ENCODE measurements at places on chromosomes 1 and 21.
A peak's percentile ranks its signal among the peaks of the same experiment; 100 is the strongest.

DNA sequence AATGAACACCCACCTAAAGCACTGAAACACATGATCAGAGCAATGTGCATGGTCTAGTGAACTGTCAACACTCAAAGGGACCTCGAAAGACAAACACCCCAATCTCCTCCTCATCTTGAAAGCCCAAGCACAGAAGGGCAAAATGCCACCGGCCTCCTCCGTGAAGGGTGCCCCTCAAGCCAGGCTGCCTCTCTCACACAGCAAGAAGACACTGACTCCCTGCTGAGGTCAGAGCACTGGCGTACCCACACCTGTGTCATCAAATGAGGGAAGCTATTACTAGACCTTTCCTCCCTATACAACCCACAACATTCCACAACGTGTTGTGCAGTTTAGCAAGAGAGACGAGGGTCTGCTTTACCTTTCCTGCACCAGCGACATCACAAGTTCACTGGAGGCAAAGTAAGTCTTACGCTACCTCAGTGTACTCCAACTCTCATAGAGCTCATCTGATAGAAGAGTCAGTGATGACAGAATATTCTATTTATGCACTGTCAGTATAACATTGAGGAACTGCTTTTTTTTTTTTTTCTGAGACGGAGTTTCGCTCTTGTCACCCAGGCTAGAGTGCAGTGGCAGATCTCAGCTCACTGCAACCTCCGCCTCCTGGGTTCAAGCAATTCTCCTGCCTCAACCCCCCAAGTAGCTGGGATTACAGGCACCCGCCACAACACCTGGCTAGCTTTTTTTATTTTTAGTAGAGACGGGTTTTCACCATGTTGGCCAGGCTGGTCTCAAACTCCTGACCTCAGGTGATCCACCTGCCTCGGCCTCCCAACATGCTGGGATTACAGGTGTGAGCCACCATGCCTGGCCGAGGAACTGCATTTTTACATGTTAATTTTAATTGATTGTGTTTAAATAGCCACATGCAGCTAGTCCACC, 3.3 kb downstream of the SH3BP5L start:
- no peak for DNase-seq

DNA sequence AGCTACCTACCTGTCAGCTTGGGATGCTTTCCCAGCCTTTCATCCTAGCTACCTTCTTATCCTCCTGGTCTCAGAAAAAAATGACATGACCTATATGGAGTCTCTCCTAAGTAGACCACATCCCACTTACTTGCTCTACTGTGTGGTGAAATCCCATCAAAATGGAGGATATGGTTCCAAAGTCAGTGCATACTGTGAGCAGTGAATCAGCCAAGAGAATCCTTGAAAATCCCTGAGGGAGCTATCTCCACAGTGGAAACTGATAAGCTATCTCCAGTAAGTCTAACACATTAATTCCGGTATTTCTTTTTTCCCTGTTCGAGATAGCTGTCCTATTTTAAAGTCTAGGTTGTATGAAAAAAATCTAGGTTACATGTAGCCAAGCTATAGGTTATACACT, 189.7 kb downstream of the FGGY start:
- no peak for DNase-seq

GRCh38 chr1:45573231-45573804, 10.5 kb upstream of the NASP start:
- no peak for DNase-seq

DNA sequence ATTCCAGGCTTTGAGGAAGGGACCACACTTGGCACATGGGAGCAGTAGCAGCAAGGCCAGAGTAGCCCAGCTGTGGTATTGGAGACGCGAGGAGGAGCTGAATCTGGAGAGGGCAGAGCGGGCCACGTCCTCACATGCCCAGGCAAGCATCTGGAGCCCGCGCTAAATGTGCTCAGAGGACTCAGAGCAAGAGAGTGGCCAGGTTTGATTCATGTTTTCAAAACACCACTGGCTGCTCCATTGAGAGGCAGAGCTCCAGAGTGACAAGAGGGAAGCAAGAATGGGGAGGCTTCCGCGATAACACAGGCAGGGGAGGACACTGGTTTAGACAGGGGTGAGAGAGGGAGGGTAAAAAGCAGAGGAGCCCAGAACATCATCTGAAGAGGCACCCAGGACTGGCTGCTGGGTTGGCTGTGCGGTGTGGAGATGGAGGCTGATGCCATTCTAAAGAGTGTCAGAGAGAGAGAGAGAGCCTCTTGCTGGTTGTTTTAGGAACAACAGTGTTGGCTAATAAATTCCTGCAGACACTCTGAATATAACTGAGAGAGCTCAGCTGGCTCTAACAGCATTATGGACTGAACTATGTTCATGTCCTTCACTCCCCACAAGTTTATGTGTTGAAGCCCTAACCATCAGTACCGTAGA, 32.3 kb downstream of the RCAN1 start:
- peak; percentile 4 for DNase-seq

- no peak for DNase-seq
Measured at GRCh38 chr1:67732750-67733151, 47.8 kb downstream of the GADD45A start.

DNA sequence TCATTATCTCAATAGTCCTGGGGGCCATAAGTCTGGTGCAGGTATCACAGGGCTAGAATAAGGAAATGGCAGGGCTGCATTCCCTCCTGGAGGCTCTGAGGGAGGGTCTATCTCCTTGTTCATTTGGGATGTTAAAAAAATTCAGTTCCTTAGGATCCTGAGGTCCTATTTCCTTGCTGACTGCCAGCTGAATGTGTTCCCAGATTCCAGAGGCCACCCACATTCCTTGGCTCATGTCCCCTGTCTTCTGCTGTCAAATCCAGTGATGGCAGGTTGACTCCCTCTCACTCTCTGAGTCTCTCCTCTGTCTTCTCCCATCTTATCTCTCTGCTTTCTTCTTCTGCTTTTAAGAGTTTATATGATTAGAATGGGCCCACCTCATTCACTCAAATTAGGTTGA, 400.6 kb downstream of the PTPRU start:
- DNase-seq, result no peak

DNA sequence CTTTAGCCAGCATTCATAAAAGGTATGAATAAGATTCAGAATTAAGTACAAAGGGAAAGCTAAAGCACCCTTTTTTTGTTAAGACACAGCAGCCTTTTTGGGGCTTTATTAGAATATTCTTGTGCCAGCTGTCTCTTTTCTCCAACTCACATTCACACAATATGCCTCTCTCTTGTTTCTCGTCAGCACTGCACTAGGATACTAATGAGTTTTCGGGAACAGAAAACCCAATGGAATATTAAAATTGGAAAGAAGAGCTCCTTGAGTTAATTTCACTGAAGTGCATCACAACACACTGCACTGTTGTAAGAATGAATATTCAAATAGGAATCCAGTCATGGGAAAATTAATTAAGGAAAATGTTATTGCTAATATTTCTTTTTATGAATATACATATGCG, 410.4 kb upstream of the BEND5 start:
- no peak for DNase-seq

GRCh38 chr1:109759513-109760334, 4.0 kb downstream of the EPS8L3 start:
- no peak for DNase-seq

GRCh38 chr21:16711757-16712156, 801.1 kb upstream of the CXADR start:
- no peak for DNase-seq

DNA sequence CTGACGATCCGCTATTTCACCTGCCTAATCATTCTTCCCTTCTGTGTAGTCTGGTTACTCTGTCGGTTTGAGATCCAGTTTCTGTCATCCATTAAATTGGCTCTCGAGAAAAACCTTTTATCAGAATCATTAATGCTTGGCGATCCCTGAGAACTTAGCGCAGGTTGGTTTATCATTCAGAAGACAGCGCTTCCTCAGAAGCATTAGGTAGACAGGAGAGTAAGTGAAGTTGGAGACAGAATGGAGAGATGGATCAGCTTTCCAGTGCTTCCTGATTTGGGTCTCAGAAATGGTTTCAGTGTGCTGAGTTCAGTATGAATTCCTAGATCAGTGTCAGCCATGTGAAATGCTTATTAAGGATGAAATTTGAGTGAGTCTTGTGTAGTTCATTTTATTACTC, 1.3 kb downstream of the USP1 start:
- DNase-seq, result no peak

- no peak for DNase-seq
Measured at GRCh38 chr1:37940299-37940947, 6.4 kb downstream of the INPP5B start.

DNA sequence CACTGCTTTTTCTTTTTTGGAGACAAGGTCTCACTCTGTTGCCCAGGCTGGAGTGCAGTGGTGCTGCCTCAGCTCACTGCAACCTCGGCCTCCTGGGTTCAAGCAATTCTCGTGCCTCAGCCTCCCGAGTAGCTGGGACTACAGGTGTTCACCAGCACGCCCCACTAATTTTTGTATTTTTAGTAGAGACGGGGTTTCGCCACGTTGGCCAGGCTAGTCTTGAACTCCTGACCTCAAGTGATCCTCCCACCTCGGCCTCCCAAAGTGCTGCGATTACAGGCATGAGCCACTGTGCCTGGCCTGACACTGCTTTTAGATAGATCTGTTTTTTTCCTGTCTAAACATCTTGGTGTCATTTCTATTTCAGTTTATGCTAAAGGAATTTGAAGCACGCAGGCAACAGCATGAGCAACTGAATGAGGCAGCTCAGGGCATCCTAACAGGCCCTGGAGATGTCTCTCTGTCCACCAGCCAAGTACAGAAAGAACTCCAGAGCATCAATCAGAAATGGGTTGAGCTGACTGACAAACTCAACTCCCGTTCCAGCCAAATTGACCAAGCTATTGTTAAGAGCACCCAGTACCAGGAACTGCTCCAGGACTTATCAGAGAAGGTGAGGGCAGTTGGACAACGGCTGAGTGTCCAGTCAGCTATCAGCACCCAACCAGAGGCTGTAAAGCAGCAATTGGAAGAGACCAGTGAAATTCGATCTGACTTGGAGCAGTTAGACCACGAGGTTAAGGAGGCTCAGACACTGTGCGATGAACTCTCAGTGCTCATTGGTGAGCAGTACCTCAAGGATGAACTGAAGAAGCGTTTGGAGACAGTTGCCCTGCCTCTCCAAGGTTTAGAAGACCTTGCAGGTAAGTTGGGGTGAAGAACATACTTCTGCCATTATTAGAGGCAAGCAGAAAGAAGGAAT, 106.1 kb upstream of the BMP8A start:
- DNase-seq, result no peak

GRCh38 chr1:223177681-223178080, 34.6 kb upstream of the TLR5 start:
- peak; percentile 50 for DNase-seq

DNA sequence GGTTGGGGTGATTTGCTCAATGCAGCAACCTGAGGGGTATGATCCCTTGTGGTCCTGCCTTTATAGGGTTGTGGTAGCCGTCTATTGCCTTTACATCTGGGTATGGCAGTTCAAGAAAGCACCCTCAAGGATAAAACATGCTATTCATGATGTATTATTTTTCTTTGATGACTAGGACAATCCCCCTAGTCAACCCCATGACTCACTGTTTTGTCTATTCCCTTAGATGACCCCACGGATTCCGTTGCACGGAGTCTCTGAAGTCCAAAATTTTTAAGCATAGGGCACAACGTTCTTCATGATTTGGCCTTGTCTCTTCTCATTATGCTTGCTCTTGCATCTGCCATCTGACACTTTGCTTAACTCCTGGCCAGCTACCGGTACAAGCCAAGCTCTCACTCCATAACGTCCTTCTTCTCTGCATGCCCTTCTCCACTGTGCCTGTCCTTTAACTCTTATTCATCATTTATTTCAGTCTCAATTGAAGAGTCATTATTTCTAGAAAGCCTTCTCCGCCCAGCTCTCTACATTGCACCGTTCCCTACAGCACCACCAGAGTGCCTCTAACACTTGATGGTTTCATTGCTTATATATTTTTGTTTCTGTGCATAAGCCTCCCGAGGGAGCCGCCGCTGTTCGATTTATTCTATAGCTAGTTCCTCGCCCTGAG, 838 bp upstream of the DISP1 start:
- DNase-seq, result no peak

- DNase-seq, result no peak
Measured at GRCh38 chr1:8065369-8065768, 39.3 kb upstream of the ERRFI1 start.

DNA sequence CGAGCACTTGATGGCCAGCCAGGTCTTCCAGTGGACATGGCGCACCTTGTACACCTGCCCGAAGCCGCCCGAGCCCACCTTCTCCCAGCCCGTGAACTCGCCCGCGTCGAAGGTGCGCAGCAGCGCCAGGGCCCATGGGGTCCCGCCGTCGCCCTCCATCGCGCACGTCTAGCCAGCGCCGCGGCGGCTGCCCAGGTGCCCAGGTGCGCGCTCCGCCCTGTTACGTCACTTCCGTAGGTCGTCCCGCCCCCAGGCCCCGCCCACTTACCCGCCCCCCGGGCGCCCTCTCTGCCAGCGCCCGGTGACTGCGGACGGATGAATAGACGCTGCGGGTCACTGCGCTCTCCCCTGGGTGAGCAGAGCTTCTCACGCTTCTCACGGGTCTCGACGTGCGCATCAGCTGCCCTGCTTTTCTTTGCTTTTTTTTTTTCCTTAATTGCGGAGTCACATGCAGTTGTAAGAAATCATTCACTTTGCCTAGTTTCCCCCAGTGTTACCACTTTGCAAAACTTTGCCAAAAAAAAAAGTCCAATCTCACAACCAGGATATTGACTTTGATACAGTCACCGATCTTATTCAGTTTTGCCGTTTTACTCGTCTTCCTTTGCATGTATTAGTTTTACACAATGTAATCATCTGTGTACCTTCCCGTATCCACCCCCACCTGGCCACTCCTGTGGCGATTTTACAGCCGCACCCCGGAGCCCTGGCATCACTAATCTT, at the start of gene RIPK4:
RIPK4 (minus strand) TSS at position 170 of the 723 bp plus-strand sequence; CDS start at position 159, 11 bp downstream.
- peak; percentile 56 for DNase-seq

GRCh38 chr1:53431805-53432565, 27.2 kb upstream of the DMRTB1 start:
- no peak for DNase-seq

DNA sequence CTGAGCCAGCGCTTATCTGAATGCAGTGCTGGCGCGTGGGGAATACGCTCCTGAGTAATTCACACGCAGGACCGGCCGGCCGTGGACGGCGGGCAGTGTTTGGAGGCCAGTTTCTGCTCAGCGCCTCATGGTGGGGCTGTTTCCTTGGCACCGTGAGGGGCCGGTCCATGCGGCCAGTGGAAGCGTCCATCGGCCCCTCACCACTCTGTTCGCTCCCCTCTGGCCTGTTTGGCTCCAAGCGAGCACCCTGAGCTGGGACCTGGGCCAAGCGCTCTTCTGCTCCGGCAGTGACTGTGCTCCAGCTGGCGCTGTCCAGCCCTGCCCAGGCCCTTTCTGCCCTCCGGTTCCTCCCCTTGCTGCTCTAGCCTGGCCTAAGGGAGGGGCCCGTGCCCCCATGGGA, 16.3 kb upstream of the PLCH2 start:
- DNase-seq, result no peak

DNA sequence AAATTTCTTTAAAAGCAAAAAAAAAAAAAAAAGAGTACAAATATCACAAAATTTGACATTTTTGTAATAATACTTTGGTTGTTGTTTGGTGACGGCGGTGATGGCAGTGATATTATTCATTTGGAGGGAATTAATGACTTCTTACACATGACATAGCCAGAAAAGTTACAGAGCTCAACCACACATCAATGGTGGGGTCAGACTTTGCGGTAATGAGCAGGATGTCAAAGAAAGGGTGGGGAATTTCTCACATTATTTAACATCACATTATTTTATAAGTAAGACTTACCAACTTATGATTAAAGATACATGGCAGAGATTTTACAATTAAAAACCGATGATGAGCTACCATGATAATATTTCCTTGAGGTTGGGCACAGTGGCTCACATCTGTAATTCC, 248.2 kb downstream of the RERE start:
- DNase-seq, result no peak
